ENCODE measurements at places on chromosomes 13 and 19. TPM values are rescaled to one million over a fixed set of nuclear protein-coding genes. Genes with fewer than 3 reads are reported as not detected.

Gene RGL3
- total RNA-seq = 0.66 TPM

Gene LILRA5
- not detected for total RNA-seq

Gene PNMA8A
- total RNA-seq = 14.1 TPM

Gene LILRB2
- 0.54 TPM for total RNA-seq

Gene SIGLEC6
- not detected for total RNA-seq

Gene SYCN
- not detected for total RNA-seq

DNA sequence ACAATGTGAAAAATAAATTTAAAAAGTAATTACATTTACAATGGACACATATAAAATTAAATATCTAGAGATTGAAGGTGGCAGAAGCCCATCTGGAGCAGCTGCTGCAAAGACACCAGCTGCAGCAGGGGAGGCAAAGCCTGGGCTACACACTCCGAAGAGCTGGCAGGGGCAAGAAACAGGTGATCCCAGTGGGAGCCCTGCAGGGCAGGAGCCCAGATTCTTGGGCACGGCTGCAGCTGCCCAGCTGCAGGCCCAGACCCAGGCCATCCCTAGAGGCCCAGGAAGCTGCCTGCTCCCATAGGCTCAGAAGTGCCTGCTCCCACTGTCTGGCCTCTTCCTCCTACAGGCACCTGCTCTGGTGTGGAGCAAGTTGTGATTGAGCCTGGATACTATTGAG is 1547.9 kb upstream of the SPRY2 start:
- no peak overlapping the region for H3K4me3 ChIP-seq
- H3K36me3 ChIP-seq = peaks cover 4% of the 10 kb centered on the region
- no peak for DNase-seq
- peaks cover 5% of the 10 kb centered on the region for H3K4me1 ChIP-seq

GRCh38 chr13:73131247-73131646 is 72.4 kb downstream of the KLF5 start:
- no peak for DNase-seq
- H3K4me3 ChIP-seq = no peak overlapping the region
- no peaks in the 10 kb centered on the region for H3K27me3 ChIP-seq
- no peak overlapping the region for H3K27ac ChIP-seq

DNA sequence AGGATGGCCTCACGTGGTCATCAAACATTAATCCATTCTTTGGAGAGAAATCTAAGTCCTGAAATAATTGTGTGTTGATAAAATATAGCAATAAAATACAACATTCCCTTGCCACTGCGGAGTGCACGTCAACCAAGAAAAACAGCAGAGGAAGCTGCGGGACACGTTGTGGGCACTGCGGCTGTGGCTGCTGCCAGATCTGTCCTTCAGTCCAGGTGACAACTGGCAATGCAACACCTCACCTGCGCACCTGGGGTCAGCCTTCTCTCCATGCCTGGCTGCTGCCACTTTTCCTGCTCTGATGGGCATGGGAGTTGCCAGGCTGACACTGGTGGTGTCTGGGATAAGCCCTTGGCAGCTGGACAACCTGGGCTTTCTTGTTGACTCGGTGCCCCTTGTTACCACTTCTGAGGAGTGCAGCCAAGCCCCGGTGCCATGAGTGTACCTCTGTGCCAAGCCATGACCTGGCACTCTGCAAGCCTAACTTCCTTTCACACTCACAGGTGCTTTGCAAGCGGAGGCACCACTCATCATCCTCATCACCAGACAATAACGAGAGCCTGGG is 251.6 kb upstream of the TSHZ3 start:
- peaks cover 5% of the 10 kb centered on the region for H3K27me3 ChIP-seq
- no peak for DNase-seq
- no peak overlapping the region for H3K4me3 ChIP-seq
- H3K4me1 ChIP-seq = peaks cover 3% of the 10 kb centered on the region
- no peaks in the 10 kb centered on the region for H3K36me3 ChIP-seq
- H3K27ac ChIP-seq = no peak overlapping the region

- H3K4me1 ChIP-seq = peaks cover 2% of the 10 kb centered on the region
- H3K36me3 ChIP-seq = no peaks in the 10 kb centered on the region
- no peak overlapping the region for H3K4me3 ChIP-seq
- H3K27ac ChIP-seq = no peak overlapping the region
Measured at GRCh38 chr13:46961719-46962118, 64.9 kb upstream of the HTR2A start.

GRCh38 chr19:28482221-28482620 is 730.7 kb downstream of the UQCRFS1 start:
- H3K4me1 ChIP-seq = peaks cover 7% of the 10 kb centered on the region
- DNase-seq = no peak
- no peak overlapping the region for H3K27ac ChIP-seq
- no peak overlapping the region for H3K4me3 ChIP-seq
- peaks cover 4% of the 10 kb centered on the region for H3K27me3 ChIP-seq

GRCh38 chr19:44845612-44846454 is at the start of gene NECTIN2:
NECTIN2 (plus strand) TSS chr19:44846297; CDS start chr19:44846526, 229 bp downstream.
- H3K36me3 ChIP-seq = no peaks in the 10 kb centered on the region
- peak within 1 kb of the TSS; percentile 88 for H3K27ac ChIP-seq
- peaks cover 5% of the 10 kb centered on the region for H3K27me3 ChIP-seq
- H3K4me1 ChIP-seq = peaks cover 21% of the 10 kb centered on the region
- DNase-seq = peak; percentile 100
- H3K4me3 ChIP-seq = peak within 1 kb of the TSS; percentile 92

DNA sequence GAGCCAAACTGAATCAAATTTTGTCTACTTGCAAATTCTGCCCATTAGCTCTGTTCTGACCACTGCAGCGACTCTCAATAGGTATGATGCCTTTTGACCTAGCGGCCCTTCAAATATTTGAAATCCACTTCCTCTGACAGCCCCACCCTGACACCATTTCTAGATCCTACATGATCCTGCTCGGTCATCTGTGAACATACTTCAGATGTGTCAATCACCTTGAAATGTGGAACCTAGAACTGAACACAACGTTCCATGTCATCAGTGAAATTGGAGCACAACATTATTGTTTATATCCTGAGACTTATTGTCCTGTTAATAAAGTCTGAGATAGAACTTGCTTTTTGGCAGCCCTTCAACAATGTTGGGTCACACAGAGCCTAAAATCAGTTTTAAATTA is 98.2 kb downstream of the UBL3 start:
- DNase-seq = no peak
- H3K27ac ChIP-seq = no peak overlapping the region
- no peak overlapping the region for H3K4me3 ChIP-seq
- peaks cover 2% of the 10 kb centered on the region for H3K27me3 ChIP-seq
- H3K4me1 ChIP-seq = peaks cover 3% of the 10 kb centered on the region

- DNase-seq = no peak
- no peaks in the 10 kb centered on the region for H3K27me3 ChIP-seq
- H3K36me3 ChIP-seq = no peaks in the 10 kb centered on the region
- no peak overlapping the region for H3K27ac ChIP-seq
- no peak overlapping the region for H3K4me3 ChIP-seq
- H3K4me1 ChIP-seq = no peaks in the 10 kb centered on the region
Measured at GRCh38 chr13:95226050-95226449, 75.2 kb downstream of the ABCC4 start.

DNA sequence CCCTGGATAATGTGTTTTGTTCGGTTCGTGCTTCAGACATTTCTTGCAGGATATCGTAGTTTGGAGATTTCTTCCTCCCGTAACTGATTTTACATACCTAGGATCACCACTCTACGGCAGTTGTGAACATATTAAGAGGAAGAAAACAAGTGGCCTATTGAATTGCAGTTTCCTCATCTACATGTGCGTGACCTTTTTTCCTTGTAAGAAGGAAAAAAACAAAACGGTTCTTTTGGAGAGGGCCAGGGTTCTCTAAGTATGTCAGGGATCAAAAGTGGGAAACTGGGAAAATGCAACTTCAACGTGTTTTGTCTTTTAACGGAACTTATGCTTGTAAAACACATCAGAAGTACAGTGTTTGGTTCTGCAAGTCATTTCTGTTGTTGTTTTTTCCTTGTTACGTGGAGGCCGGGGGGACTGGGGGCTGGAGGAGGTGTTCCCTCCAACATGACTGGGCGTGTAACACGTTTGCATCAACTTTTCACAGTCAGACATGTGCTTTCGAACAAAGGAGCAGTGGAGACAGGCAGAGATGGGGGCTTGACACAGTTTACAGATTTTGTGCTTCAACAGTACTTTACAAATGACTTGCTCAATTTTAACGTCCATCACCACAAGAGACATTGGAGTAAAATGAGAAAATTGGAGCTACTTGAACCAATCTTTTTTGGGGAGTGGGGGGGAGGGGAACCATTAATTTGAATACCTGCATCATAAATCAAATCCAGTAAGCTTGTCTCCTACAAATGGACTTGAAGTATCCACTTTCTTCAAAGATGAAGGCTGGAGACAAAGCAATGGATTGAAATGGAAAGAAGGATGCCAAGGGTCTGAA is 3.8 kb downstream of the ZC3H4 start:
- DNase-seq = no peak
- peak overlapping the region; percentile 99 for H3K27ac ChIP-seq
- H3K27me3 ChIP-seq = peaks cover 25% of the 10 kb centered on the region
- peaks cover 10% of the 10 kb centered on the region for H3K36me3 ChIP-seq

- peak overlapping the region; percentile 10 for H3K4me3 ChIP-seq
- peak overlapping the region; percentile 26 for H3K27ac ChIP-seq
- H3K4me1 ChIP-seq = peaks cover 15% of the 10 kb centered on the region
- H3K36me3 ChIP-seq = no peaks in the 10 kb centered on the region
- peak; percentile 53 for DNase-seq
Measured at GRCh38 chr13:54614726-54615125, 1586.1 kb downstream of the OLFM4 start.

DNA sequence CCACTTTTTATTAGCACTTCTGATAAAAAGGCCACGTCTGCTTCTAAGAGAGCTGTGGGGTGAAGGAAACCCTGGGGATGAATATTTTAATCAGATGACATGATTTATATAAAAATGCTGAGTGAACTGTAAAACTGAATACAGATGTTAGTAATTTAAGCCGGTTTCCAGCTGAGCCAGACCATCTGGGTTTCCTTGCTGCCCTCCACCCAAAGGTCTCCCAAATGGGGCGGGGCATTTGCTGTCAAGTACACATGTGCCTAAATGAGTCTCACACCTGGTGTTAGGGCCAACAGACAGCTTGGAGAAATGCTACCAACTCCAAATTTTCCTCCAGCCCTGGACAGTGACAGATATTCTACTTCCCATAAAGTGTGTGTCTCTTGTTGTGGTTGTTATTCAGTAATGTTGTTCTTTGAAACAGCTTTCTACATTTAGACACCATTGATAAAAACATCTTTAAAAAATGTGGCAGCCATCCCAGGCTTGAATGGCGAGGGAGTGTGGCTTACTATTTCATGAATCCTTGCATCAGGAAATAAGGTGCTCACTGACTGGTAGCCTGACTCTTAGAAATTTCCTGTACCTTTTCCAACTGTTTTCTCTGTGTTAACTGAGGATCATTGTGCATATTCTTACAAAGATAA is 350.4 kb downstream of the MTUS2 start:
- H3K27ac ChIP-seq = no peak overlapping the region
- H3K36me3 ChIP-seq = no peaks in the 10 kb centered on the region
- no peak overlapping the region for H3K4me3 ChIP-seq
- H3K4me1 ChIP-seq = no peaks in the 10 kb centered on the region

GRCh38 chr13:73169971-73170370 is 111.2 kb downstream of the KLF5 start:
- no peaks in the 10 kb centered on the region for H3K36me3 ChIP-seq
- no peak overlapping the region for H3K4me3 ChIP-seq
- H3K4me1 ChIP-seq = no peaks in the 10 kb centered on the region

DNA sequence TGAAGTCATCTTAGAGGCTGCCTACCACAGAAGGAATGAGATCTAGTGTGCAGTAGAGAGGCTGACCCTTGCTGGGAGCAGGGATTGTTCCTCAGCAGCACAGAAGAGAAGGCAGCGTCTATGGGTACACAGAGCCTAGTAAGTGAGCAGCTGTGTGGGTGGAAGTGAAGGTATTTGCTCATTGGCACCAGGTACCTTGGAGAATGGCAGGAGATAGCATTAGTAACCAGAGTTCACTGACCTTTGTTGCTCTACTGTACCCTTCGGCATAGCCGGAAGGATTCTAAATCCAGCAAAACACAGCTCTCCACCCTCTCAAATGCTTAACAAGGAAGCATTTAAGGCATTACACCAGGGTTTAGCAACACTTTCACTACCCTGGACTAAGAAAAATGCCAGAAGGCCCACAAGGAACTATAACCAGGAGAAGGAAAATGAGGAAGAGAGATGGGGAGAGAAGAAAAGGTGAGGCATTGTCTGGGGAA is 12.3 kb downstream of the SOX21 start:
- no peak overlapping the region for H3K27ac ChIP-seq
- H3K4me1 ChIP-seq = peaks cover 7% of the 10 kb centered on the region
- H3K4me3 ChIP-seq = no peak overlapping the region

DNA sequence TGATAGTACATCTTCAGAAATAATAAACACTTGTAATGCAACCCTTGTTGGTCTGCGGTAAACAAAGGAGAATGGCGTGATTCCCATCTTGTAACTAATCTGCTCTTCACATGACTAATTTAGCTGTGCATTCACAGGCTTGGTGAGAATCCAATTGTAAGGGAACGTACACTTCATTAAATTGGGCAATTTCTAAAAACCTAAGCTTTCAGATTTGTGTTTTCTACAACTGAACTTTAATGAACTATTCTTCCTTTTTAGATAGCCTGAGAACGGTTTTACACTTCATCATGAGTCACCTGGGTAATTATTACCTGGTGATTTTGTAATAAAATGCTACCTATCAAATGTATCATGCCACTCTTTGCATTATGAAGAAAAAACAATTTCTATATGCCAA is 306.9 kb downstream of the KLF5 start:
- peaks cover 2% of the 10 kb centered on the region for H3K27me3 ChIP-seq
- no peak overlapping the region for H3K4me3 ChIP-seq
- H3K27ac ChIP-seq = no peak overlapping the region
- DNase-seq = no peak
- H3K4me1 ChIP-seq = no peaks in the 10 kb centered on the region
- no peaks in the 10 kb centered on the region for H3K36me3 ChIP-seq

DNA sequence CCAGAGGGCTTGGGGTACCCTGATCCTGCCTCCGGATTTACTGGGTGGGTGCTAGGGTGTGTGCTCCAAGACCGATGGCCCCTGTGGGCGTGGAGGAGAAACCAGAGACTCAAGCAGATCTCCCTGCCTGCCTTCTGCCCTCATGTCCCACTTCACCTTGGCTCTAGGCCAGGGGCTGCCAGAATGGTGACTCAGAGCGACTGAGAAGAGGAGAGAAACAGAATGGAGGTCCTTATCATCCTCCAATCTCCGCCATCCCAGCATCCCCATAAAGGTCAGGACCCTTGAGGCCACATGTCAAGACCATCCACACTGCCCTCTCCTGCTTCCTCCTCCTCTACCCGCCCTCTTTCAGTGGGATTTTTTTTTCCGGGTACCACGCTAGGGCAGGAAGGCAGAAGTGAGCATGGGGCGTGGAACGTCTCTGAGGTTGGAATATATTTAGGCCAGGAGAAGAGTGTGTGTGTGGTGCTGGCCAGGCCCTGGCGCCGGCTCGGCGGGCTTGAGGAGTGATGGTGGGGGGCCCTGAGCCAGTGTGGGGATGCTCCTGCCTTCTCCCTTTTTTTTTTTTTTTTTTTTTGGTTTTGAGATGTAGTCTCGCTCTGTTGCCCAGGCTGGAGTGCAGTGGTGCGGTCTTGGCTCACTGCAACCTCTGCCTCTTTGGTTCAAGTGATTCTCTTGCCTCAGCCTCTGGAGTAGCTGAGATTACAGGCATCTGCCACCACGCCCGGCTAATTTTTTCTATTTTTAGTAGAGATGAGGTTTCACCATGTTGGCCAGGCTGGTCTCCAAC is 22.3 kb downstream of the IER2 start:
- peaks cover 8% of the 10 kb centered on the region for H3K4me1 ChIP-seq
- H3K4me3 ChIP-seq = no peak overlapping the region
- H3K27me3 ChIP-seq = no peaks in the 10 kb centered on the region
- peak overlapping the region; percentile 6 for H3K27ac ChIP-seq
- DNase-seq = no peak

GRCh38 chr13:105336706-105337576 is 1198.5 kb downstream of the EFNB2 start:
- no peaks in the 10 kb centered on the region for H3K36me3 ChIP-seq
- H3K4me1 ChIP-seq = peaks cover 4% of the 10 kb centered on the region
- DNase-seq = no peak
- H3K4me3 ChIP-seq = no peak overlapping the region

All from glutamatergic neuron (in vitro differentiated cells).